ENCODE measurements at places on chromosomes 2 and 18. TPM values are rescaled to one million over a fixed set of nuclear protein-coding genes. Genes with fewer than 3 reads are reported as not detected.

GRCh38 chr18:52475325-52475724 is 135.3 kb downstream of the DCC start:
- no peak for DNase-seq

DNA sequence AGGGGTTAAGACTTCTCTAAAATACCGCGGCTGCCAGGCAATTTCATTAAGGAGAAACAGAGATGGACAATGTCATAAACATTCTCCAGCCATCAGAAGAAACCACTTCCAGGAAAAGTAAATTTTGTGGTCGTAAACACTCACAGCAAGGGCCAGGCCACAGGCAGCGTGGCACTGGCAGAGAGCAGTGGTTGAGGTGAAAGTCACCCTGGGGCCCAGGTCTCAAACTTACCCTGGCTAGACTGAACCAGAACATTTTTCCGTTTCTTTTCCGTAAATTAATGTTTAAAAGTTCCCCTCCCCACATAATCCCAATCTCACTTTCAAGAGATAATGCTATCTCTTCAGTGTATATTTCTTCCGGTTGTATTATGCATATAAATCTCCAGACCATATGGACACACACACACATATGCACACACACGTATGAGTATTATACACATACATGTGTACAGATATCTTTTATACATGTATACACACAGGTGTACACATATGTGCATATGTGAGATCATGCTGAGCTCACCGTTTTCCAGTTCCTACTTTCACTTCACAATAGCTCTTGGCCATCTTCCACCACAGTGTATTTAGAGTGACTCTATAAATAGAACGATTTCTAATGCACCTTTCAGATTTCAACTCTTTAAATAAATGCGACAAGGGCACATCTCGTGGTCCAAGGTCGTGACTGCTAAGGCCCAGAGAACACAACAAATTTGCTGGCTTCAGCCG is 90.1 kb downstream of the MALT1 start:
- no peak for DNase-seq

The BOLL gene
- not detected for total RNA-seq

The TRIM54 gene
- total RNA-seq: 16.5 TPM

DNA sequence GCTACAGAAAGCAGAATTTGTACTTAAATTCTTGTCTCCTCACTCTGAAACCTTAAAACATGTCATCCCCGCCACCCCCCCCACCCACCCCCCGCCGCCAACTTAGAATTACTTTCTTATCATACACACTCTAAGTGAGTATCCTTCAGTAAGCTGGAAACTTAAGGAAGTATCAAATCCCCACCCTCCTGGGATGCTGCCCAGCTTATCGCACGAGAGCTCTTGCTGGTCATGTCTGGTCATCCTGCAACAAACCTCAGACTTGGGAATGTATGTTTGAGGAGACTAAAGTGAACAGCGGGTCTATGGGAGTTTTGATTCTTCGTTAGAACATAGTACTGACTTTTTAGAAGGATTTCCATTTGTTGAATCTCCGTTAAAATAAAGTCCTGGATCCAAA is 203.3 kb downstream of the PTGR3 start:
- no peak for DNase-seq

- no peak for DNase-seq
Measured at GRCh38 chr2:239354132-239354790, 46.6 kb downstream of the HDAC4 start.

DNA sequence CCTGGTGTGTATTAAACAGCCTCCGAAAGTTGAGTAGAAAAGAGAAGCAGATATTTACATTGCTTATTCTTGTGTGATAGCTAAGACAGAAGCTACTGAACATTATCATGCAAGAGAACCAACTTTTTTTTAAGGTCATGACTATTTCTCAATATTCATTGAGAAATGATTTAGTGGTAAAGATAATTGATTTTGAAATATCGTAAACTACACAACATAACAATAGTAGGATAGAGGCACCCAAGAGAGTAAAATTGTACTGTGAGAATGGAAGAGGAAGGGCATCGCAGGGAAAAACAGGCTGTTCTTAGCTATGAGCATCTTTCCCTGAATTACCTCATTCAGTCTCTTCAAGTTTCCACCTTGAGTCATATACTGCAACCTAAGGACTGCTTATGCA is 25.2 kb downstream of the HRH4 start:
- DNase-seq: no peak

DNA sequence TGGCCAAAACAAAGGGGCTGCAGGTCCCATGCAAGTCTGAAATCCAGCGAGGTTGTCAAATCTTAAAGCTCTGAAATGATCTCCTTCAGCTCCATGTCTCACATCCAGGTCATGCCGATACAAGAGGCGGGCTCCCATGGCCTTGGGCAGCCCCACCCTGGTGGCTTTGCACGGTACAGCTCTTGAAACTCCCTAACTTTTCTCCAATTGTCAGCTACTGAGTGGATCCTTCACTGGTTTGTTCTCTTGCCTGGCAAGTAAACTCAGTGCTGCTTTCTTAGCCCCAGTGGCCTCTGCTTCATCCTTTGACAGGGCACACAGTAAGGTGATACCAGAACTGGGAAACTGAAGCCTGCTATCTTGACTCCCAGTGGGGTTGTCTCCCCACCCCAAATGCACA is 26.3 kb downstream of the SERPINB13 start:
- no peak for DNase-seq

GRCh38 chr2:69954084-69954483 is 7.3 kb downstream of the ASPRV1 start:
- DNase-seq: no peak

- no peak for DNase-seq
Measured at GRCh38 chr2:71932037-71932779, 215.5 kb downstream of the CYP26B1 start.

- DNase-seq: no peak
Measured at GRCh38 chr2:236915726-236916125, 170.0 kb upstream of the COPS8 start.

Measured in dorsolateral prefrontal cortex (tissue), 122 donors.